ENCODE measurements at places on chromosomes 5 and 9.
A peak's percentile ranks its signal among the peaks of the same experiment; 100 is the strongest.

- no peak for DNase-seq
Measured at GRCh38 chr5:32325616-32326015, 12.9 kb upstream of the MTMR12 start.

GRCh38 chr5:68450245-68450852 lies 234.8 kb downstream of the PIK3R1 start:
- DNase-seq: no peak

GRCh38 chr5:126334760-126335159 lies 88.4 kb upstream of the GRAMD2B start:
- no peak for DNase-seq

DNA sequence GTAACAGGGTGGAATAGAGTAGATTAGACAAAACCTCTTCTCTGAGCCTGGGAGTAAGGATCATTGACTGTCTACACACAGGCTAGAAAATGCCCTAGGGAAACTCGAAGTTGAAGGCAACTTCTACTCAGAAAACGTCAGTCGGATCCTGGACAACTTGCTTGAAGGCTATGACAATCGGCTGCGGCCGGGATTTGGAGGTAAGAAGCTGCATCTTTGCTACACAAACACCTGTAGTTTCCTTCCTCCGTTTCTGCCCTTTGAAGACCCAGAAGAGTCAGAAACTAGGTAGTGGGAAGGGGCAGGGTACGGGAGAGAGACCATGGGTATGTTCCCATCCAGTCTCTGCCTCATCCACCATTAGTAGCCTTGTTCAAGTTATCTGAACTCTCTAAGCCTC lies 628 bp downstream of the GABRA6 start:
- no peak for DNase-seq

DNA sequence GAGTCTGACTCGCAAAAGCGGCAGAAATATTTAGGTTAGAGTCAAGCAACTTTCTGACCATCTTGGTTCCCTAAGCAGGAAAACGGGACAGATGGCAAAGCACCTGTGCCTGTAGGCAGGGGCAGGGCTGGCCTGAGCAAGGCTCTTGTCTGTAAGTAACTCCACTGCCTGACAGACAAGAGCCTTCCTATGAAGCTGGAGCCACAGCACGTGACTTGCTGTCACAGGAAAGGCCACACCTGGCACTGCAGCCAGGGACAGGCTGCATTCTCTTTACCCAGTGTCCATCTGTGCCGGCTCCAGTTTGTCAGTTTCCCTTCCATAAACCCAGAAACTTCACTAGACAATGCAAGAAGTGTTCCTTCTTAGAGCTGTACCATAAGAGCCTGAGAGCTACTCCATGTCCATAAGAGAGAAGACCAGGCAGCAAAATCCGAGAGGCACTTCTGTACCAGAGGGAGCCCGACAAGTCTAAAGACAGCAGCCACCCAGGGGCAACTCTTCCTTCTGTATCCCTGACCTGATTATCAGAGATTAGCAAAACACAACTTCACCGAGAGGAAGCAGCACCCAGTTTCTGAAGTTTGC lies 78.1 kb downstream of the GPR21 start:
- no peak for DNase-seq

DNA sequence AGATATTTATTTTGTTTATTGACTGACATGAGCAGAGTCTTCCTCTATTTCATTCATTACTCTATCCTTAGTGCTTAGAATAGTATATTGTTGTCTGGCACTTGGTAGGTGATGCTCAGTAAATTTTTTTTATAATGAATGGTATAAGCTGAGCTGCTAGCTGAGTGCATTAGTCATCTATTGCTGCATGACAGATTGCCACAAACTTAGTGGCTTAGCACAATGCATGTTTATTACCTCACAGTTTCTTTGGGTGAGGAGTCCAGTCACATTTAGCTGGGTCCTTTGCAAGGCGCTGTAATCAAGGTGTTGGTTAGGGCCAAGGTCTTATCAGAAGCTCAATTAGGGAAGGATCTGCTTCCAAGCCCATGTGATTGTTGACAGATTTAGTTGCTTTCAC lies 23.1 kb downstream of the SMAD5 start:
- DNase-seq: no peak

- no peak for DNase-seq
Measured at GRCh38 chr5:150519978-150520377, 12.0 kb downstream of the NDST1 start.

GRCh38 chr9:93126151-93126781 lies 7.8 kb downstream of the NINJ1 start:
- DNase-seq: peak; percentile 26

GRCh38 chr9:90393365-90394152 lies 249.1 kb downstream of the DIRAS2 start:
- no peak for DNase-seq

GRCh38 chr5:173857234-173857633 lies 30.9 kb upstream of the CPEB4 start:
- DNase-seq: no peak

DNA sequence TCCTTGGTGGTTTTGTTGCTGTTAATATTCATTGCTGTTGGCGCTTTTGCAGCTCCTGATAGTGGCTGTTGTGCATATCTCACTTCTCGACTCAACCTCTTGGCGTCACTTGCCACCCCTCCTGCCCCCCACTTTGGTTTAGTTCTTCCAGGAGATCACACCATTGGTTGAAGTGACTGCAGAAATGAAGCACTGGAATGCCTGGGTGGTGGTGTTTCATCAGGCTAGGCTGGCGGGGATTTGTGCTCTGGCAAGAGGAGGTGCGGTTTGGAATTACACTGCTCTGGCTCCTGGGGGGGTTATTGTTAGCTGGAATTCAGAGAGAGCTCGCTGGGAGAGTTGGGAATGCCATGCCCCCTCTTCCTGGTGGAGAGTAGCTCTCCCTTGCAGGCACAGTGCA lies 11.5 kb downstream of the PRRC2B start:
- peak; percentile 59 for DNase-seq

DNA sequence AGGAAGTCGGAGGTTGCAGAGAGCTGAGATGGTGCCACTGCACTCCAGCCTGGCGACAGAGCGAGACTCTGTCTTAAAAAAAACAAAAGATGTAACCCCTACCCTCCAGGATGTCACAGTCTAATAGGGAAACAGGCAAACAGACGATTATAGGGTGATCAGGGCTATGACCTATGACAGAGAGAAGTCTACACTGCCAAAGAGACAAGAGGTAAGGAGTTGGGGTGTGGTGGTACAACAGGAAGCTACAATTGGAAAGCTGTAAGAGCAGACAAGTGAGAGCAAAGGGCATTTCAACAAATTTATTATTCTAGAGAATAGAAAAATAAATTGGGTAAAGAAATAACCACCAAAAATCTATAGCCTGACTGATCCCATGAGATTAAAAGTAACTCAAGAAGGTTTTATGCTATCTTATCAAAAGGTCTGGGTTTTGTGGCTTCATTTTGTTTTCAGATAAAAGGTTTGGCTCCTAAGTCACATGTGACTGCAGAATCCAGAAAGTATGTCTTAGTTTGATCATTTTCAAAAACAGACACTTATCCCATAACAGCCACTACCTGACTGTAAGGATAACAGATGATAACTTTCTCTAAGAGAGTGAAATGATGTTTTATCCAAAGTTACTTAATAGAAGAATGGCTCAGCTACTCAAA lies 7.3 kb downstream of the CDC26 start:
- DNase-seq: no peak

DNA sequence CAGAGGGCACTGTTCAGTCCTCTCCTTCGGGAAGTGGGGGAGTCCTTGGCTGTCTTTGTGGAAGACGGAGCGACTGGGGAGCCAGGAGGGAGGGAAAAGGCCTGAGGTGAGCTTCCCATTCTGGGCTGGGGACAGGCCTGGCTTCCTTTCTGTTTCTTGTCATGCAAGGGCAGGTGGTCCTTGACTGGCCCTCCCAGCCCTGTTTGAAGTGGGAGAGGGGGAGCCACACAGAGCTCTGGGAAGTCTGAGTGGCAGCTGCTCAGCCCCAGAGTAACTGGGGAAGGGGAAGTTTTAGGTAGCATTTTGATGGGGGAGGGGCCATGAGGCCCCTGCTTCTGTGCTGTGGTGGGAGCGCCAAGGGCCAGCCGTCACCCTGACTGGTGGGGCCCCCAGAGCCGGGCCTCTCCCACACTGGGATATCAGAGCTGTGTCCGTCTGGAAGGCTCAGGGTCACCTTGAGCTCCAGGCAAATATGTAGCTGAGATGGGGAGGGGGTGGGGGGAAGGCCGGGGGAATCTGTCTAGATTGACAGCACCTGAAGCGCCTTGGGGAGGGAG lies 6.5 kb downstream of the UNC5A start:
- DNase-seq: no peak

- no peak for DNase-seq
Measured at GRCh38 chr5:40628407-40628806, 51.3 kb upstream of the PTGER4 start.

DNA sequence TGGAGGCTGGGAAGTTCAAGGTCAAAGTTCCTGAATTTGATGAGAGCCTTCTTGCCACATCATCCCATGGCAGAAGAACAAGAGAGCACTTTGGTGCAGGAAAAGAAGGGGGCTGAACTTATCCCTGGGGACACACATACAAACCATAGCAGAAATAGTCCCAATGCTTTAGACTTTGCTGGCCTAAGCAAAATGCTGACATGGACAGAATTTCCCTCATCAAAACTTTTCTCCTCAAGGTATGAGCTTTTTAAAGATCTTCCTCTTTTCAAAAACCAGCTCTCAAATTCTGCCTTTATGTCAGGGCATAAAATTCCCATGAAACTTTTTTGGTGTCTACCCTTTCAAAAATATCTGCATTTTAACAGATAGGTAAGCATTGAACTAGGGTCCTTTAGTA lies 341.8 kb upstream of the SMARCA2 start:
- DNase-seq: no peak

DNA sequence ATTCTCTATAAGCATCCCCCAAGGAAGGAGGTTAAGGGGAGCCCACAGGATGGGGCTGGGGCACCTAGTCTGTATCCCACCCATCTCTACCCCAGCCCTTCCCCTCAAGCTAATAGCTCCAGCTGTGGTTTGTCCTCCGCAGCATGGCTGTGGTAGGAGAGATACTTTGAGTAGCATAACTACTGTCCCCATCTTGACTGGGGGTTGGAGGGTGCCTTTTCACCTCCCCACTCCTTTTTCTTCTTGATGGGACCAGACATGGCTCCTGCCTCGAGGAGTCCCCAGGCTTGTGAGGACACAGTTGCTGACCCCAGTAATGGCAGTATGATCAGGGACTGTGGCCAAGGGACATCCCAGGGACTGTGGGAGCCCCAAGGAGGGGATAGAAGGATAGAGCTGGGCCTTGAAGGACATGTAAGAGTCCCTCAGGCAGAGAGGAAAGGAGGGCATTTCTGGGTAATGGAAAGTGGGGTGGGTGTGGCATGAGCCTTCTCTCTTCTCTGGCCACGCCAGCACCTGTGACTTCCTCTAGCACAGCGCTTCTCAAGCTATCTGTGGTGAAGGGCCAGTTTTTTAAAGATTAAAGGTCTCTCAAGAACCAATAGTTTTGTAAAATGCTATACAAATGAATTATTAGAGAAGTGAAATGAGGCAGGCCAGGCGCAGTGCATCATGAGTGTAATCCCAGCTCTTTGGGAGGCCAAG lies 14.0 kb downstream of the OLFML2A start:
- no peak for DNase-seq

GRCh38 chr9:37281541-37281940 lies 141.0 kb upstream of the GRHPR start:
- DNase-seq: no peak

DNA sequence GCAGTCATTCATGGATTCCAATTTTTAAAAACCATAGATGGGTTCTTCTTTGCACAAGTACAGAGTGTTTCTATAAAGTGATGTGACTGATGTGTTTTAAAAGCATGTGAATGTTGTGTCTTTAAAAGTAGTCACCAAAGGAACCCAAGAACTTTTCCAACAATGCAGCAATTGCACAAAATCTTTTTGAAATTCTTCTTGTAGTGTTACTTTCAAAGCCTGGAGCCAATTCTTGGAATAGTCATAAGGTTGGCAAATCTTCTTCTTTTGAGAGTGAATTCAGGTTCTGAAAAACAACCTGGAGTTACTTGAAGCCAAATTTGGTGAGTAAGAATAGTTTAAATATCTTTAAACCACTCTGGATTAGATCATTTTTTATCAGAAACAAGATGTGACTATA lies 10.5 kb downstream of the GRAMD2B start:
- DNase-seq: no peak

- DNase-seq: no peak
Measured at GRCh38 chr5:32664523-32664922, 46.6 kb upstream of the NPR3 start.

GRCh38 chr9:65458465-65458864 lies 173.5 kb upstream of the FOXD4L5 start:
- no peak for DNase-seq

DNA sequence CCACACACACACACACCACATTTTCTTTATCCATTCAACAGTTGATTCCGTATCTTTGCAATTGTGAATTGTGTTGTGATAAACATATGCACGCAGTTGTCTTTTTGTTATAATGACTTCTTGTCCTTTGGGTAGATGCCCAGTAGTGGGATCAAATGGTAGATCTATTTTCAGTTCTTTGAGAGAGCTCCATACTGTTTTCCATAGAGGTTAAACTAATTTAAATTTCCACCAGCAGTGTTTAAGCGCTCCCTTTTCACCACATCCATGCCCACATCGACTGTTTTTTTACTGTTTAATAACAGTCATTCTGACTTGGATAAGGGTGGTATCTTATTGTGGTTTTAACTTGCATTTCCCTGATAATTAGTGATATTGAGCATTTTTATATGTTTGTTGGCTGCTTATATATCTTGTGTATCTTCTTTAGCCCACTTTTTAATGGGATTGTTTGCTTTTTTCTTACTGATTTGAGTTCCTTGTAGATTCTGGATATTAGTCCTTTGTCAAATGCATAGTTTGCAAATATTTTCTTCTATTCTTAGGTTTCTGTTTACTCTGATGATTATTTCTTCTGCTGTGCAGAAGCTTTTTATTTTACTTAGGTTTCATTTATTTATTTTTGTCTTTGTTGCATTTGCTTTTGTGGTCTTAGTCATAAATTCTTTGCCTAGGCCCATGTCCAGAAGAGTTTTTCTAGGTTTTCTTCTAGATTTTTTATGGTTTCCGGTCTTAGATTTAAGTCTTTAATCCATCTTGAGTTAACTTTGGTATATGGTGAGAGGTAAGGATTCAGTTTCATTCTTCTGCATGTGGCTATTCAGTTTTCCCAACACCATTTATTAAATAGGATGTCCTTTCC lies 82.4 kb downstream of the SH3RF2 start:
- no peak for DNase-seq

DNA sequence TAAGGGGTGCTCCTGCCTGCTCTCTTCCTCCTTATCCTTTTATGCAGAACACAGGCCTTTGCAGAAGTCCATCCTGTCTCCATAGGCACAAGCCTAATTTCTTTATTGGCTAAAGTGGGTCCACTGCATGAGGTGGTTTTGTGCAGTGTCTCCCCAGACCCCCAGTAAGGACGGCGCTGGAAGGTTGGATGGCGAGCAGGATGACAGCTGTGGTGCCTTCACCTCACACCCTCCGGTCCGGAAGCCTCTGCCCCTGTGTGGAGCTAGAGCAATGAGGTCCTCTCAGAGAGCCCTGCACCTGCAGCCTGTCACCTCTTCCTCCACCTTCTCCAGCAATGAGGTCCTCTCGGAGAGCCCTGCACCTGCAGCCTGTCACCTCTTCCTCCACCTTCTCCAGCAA lies 393.7 kb upstream of the IRX1 start:
- no peak for DNase-seq

Data from left hindlimb (tissue), 1 donor.